ENCODE measurements at places on chromosomes 2 and 18. TPM values are rescaled to one million over a fixed set of nuclear protein-coding genes. Genes with fewer than 3 reads are reported as not detected.

Gene ANKMY1
- 18.1 TPM for total RNA-seq

Gene CHRNG
- not detected for total RNA-seq

Gene GRB14
- total RNA-seq = 2.0 TPM

Gene LYG2
- total RNA-seq = not detected

Gene LCT
- 0.12 TPM for total RNA-seq

Gene CBLN2
- total RNA-seq = 1.1 TPM

Gene PPP1R1C
- total RNA-seq = not detected

Gene POTEE
- 0.22 TPM for total RNA-seq

Gene KCNK3
- 1.2 TPM for total RNA-seq

Gene KYNU
- total RNA-seq = 2.8 TPM

Gene KCNE4
- total RNA-seq = 0.42 TPM

Gene TNFRSF11A
- 80.6 TPM for total RNA-seq

Gene SUPT7L
- 23.9 TPM for total RNA-seq

Gene SMYD5
- 9.4 TPM for total RNA-seq

Gene TRIM54
- total RNA-seq = not detected

Gene FKBP7
- total RNA-seq = 2.6 TPM

Gene PRKAG3
- total RNA-seq = not detected

Gene CPO
- not detected for total RNA-seq

Gene ZSWIM2
- total RNA-seq = not detected

Gene DSG4
- total RNA-seq = 0.16 TPM

Gene ALPI
- 27.1 TPM for total RNA-seq

Gene PLEKHH2
- total RNA-seq = 1.6 TPM

Gene PLEK
- total RNA-seq = 5.1 TPM

Gene IL18RAP
- total RNA-seq = 0.69 TPM

Gene SERPINB3
- total RNA-seq = not detected

Gene MC4R
- not detected for total RNA-seq

Gene RSAD2
- 0.72 TPM for total RNA-seq

Gene GPR35
- 92.2 TPM for total RNA-seq

Gene SLC38A11
- 1.5 TPM for total RNA-seq

Gene NEU4
- total RNA-seq = 36.9 TPM

Gene TOGARAM2
- 0.59 TPM for total RNA-seq

Gene TUBA4B
- total RNA-seq = not detected

Gene GCG
- 55.8 TPM for total RNA-seq

Gene TDRD15
- total RNA-seq = not detected

Gene CELF4
- total RNA-seq = not detected

Gene BOLL
- not detected for total RNA-seq

Gene PNKD
- total RNA-seq = 109 TPM

Gene OSBPL1A
- total RNA-seq = 20.7 TPM

Gene ZNF532
- total RNA-seq = 14.8 TPM

Gene CD8B2
- total RNA-seq = not detected

Gene GKN2
- not detected for total RNA-seq

Gene SIX3
- not detected for total RNA-seq

Gene LINC00305
- total RNA-seq = not detected

Gene RAD51AP2
- 0.12 TPM for total RNA-seq

Gene MYOM1
- total RNA-seq = 2.8 TPM

Gene ATOH8
- total RNA-seq = 2.5 TPM

Gene ANKRD29
- total RNA-seq = 1.0 TPM

Gene DSG1
- total RNA-seq = not detected

Gene EFHD1
- 3.4 TPM for total RNA-seq

Gene ALPG
- total RNA-seq = 3.3 TPM

Gene LOXHD1
- not detected for total RNA-seq

Gene CAPN14
- not detected for total RNA-seq

Gene CPLX4
- not detected for total RNA-seq
